Activated naive CD4-positive, alpha-beta T cell treated with anti-CD3 and anti-CD28 coated beads, Interleukin-2, amount 50 U/mL, for 16 hours (primary cell): ENCODE measurements at places on chromosomes 3 and 15.

DNA sequence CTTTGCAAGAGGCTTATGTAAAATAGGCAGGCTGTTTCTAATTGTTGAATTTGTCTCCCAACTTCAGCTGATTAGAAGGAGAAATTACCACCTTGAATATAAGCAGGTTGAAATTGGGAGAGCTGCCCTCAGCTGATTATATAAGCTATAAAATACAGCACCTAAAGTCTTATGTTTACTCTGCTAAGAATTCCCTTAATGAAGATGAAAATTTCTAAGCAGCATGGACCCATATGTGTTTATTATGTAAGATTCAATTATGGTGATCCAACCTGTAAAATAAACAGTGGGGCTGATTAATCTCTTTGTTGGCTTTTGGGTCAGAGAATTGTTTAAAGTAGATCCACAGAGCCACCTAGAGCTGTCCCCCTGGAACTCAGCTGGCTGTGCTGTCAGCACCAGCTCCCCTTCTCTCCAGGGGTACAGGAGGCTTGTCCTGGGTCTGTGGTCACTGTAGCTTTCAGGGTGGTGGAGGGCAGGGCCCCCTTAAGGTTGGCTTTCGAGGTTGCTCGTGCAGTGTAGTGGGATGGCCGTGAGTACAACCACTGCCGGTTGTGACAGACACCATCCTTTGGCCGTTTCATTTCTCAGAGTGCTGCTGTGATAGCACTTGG, 9.5 kb downstream of the SLCO3A1 start:
- no peak for DNase-seq

DNA sequence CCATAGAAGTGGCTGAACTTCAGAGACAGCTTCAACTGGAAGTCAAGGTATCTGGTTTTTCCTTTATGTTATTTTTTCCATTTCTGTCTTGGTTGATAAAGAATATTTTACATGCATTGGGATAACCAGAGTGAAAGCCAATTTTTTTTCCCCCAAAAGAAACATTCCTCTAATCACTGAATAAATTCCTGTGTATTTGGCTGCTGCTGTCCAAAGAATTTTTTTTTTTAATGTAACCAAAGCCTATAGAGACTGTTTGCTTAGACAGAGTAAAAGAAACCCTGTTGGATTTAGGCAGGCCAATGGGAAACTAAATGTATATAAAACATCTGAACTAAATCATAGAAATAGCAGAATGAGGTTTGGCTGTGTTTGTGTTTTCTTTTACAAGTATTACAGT, 75.2 kb downstream of the CGNL1 start:
- DNase-seq: no peak

DNA sequence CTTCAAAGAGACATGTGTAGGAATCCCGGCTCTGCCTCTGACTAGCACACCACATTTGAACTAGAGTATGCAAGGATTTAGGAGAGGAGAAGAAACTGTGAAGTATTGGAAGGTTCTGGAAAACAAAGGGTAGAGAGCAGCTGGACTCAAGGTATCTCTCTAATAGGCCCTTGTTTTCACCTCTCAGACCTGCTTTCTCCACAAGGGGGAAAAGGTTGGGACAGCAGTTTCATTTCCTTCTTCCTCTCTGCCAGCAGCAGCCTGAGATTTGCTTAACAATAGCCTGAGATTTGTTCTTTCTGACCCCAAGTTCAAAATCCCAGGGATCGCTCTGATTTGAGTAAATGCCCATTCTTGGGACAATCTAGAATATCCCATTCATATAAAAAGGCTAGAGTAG, 430.6 kb upstream of the MCTP2 start:
- no peak for DNase-seq

GRCh38 chr15:38538328-38539007, 26.1 kb downstream of the RASGRP1 start:
- DNase-seq: no peak

- no peak for DNase-seq
Measured at GRCh38 chr3:78186404-78186803, 1146.5 kb downstream of the ROBO2 start.
